ENCODE measurements at places on chromosomes 4 and X.
A peak's percentile ranks its signal among the peaks of the same experiment; 100 is the strongest.

- no peak for DNase-seq
Observed at GRCh38 chr4:153018684-153019083, 82.6 kb downstream of the FHDC1 start.

DNA sequence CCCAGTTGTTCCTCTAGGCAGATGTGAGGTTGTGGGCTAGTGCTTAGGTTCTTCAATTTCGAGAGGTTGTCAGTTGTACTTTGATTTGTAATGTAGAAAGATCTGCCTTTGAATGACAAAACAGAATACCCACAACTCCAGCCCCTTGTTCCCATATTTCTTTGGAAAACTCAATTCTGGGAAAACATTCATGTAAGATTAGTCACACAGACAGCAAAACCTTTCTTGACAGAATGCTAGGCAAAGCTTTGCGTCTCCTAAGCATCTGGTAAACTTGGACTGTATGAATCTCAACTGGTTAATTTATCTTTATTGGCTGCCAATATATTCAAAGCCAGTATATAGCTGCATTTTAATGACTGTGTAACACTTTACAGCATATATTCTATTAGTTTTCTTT lies 34.9 kb downstream of the NOCT start:
- DNase-seq: no peak

DNA sequence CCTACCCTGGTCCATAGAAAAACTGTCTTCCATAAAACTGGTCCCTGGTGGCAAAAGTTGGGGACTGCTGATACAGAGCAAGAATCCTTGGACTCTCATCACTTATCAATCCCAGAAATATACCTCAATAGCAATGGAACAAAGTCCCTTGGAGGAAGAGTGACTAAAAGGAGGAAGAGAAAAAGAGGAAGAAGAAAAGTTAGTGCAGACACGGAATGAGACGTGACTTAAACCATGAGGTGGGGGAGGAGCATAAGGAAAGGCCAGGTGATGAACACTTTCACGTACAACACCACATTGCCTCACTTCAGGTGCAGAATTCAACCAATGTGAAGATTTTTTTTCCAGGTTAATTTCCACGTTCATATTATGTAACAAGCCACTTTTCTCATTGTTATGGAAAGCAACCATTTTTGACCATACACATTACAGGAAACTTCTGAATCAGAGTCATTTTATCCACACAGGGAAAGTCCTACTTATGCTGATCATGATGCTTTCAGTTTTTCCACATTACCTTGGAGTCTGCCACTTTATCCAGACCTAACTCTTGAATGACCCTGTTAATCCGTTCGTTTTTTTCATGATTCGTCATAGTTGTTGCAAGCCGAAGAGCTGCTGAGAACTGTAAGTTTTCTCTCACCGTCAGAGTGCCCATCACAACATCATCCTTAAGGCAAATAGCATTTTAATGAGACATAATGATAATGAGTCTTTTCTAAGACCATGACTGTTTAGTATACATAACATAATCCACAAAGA lies 27.7 kb downstream of the ABCG2 start:
- no peak for DNase-seq

- no peak for DNase-seq
Observed at GRCh38 chr4:185810746-185811508, 1.1 kb downstream of the SORBS2 start.

DNA sequence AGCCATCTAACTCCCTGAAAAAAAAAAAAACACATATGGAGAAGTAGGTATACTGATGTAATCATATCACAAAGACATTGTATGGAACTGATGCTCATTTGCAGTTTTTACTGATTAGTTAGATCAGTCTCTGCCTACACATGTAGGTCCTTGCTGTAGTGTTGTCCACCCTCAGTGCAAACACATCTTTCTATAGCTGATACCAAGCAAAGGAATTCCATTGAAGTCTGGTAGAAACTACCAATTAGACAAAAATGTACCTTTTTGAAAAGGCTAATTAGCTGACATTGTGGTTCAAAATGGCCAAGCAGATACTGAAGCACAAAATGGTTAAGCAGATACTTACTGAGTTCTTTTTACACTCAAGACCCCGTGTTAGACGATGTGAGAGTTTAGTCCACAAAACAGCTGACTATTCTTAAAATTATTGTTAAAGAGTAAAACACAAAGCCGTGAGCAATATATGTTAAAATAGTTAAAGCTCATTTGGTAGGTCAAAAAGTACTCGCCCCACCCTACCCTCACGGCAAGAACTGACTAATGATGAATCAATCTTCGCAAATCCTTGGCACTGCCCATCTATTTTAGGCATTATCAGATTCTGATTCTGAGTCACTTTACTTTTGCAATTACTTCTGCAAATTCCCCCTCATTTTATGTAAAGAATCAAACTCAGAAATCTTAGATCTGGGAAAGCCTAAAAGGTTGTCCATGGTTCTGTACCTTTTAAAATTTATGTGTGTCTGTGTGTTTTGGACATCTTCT lies 40.4 kb downstream of the COL4A6 start:
- DNase-seq: no peak

DNA sequence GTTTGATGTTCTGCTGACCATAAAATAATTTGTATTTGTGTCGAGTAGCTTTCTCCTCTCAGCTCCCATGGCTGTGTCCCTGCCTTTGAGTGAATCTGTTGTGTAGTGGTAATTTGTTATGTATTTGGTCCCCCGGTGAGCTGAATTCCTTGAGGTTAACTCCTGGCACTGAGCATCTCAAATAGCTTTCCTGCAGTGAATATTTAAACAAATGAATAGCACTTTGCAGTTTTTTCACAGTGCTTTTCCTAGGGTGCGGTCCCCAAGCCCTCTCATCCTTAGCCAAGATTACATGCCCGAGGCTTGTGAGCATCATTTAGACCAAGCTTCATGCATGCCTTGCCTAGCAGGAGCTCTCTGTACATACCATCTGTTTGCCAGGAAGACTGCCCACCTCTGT lies 74.2 kb downstream of the CLDN34 start:
- DNase-seq: no peak

GRCh38 chrX:65821721-65822496 lies 154.5 kb downstream of the MSN start:
- DNase-seq: peak; percentile 81

GRCh38 chrX:153573984-153574383 lies 25.0 kb downstream of the CCNQ start:
- DNase-seq: no peak

Data from posterior vena cava (tissue), 2 donors.